Osteoblast (primary cell): ENCODE measurements at places on chromosomes 13 and 19. TPM values are rescaled to one million over a fixed set of nuclear protein-coding genes. Genes with fewer than 3 reads are reported as not detected.

PEG3 gene
- total RNA-seq = 1.2 and 1.8 TPM in 2 replicates

ZFP30 gene
- 19.2 and 24.2 TPM in 2 replicates for total RNA-seq

ZNF66 gene
- total RNA-seq = 3.3 and 4.1 TPM in 2 replicates

PAK4 gene
- total RNA-seq = 6.8 and 9.4 TPM in 2 replicates

DOCK9 gene
- total RNA-seq = 29.8 and 44.5 TPM in 2 replicates

FCER2 gene
- not detected in 2 replicates for total RNA-seq

ZNF534 gene
- not detected in 2 replicates for total RNA-seq

PRR36 gene
- under 0.01 TPM in 1 of 2 replicates, not detected in the other for total RNA-seq

CDKN2D gene
- total RNA-seq = 4.0 and 5.3 TPM in 2 replicates

TMEM145 gene
- not detected in 2 replicates for total RNA-seq

HIPK4 gene
- total RNA-seq = 0.29 and 0.36 TPM in 2 replicates

NDUFA11 gene
- 235 and 265 TPM in 2 replicates for total RNA-seq

ZNF264 gene
- 26.5 and 32.9 TPM in 2 replicates for total RNA-seq

- no peak for DNase-seq
These were observed 3.4 kb downstream of the SF3A2 start for GRCh38 chr19:2239771-2240770.

DNA sequence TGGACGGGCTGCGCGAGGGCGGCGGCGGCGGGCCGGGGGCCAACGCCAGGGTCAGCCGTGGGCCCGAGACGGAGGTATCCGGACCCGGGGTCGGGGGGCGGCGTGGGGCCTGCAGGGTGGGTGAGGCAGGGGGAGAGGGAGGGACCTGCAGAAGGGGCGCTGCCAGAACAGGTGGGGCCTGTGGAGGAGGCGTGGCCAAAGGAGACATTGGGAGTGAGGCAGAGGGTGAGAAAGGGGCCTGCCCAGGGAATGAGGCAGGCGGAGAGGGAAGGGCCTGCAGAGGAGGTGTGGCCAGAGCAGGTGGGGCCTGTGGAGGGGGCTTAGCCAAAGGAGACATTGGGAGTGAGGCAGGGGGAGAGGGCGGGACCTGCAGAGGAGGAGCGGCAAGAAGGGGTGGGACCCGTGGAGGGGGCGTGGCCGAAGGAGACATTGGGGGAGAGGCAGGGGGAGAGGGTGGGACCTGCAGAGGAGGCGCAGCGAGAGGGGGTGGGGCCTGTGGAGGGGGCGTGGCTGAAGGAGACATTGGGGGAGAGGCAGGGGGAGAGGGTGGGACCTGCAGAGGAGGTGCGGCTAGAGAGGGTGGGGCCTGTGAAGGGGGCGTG is 4.2 kb downstream of the PRR36 start:
- peak; percentile 84 for DNase-seq

DNA sequence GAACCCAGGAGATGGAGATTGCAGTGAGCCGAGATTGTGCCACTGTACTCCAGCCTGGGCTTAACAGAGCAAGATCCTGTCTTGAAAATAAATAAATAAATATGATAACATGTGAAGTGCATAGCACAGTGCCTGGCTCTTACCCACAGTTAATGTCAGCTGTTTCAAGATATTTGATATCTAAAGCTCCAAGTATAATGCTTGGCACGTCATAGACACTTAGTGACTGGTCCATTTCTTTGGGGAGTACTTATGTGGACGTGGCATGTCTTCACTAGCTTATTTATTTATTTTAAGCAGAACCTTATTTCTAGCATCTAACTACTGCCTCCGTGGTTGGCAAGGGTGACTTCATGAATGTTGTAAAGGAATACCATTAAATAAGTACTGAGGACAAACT is 18.8 kb downstream of the GARRE1 start:
- DNase-seq = peak; percentile 77

GRCh38 chr13:110445183-110445582 is 116.3 kb downstream of the RAB20 start:
- DNase-seq = no peak

- no peak for DNase-seq
These were observed 348.8 kb downstream of the GPC5 start for GRCh38 chr13:91747186-91747585.

DNA sequence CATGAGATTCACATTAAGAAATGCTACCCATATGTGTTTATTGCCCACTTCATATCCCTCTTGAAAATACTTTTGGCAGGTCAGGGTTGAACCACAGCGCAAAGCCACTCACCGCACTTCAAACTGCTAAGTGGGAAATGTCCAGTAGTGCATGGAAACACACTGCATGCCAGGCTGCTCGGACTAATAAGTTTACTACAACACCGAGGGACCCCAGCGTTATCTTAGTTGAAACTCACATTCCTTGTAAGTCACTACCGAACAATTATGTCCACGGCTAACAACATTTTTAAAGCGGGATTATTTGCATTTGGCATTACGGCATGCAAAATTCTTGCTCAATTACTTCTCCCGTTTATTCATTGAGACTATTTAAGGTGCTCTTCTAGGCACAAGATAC is 4.0 kb downstream of the BRD4 start:
- no peak for DNase-seq

DNA sequence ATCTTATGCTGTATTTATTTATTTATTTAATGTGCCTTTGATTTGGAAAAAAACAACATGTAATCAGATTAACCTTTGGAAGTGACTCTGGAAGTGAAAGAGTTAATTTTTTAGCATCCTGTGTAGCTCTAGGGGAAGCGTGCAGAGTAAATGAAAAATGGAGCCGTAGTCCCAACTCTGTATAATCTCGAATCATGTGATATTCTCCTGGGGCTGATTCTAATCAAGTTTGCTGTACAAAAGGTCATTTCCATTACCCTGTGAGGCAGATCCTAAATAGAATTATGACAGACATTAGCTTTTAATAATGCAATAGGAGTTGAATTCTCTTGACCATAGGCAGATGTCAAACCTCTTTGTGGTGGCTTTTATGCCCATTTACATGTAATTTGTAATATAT is 238.6 kb upstream of the CSNK1A1L start:
- no peak for DNase-seq

DNA sequence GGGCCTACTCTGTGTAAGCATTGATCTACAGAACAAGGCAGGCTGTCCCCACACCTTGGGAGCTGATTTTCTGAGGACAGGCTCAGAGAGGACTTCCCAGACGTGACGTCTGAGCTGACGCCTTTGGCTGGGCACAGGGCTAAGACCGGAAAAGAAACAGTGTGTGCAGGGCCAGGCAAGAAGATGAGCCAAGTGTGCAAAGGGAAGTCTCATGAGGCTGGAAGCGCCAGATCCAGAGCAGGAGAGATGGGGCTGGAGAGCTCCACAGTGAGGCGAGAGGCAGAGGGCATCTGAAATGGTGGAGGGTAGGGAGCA is 12.7 kb downstream of the IGLON5 start:
- DNase-seq = peak; percentile 83

- DNase-seq = no peak
These were observed 112.6 kb downstream of the KCTD12 start for GRCh38 chr13:76773448-76774094.

GRCh38 chr13:52954838-52955237 is 73.8 kb upstream of the OLFM4 start:
- no peak for DNase-seq

DNA sequence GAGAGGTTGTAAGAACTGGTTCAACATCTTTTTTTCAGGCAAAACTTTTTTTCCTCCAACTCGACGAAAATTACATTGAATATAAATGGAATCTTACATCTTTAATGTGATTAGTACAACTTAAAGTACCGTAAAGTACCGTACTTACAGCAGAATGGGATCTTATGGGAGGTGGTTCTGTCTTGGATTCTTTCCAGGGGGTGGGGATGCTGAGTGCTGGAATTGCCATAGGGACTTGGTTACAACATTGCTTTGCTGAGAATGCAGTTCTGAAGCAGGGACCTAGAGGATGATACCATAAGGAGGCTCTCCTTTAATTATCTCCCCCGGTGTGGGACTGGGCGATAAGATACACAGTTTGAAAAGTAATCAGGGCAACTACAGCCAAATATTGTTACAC is 186.4 kb downstream of the KLF5 start:
- DNase-seq = no peak

DNA sequence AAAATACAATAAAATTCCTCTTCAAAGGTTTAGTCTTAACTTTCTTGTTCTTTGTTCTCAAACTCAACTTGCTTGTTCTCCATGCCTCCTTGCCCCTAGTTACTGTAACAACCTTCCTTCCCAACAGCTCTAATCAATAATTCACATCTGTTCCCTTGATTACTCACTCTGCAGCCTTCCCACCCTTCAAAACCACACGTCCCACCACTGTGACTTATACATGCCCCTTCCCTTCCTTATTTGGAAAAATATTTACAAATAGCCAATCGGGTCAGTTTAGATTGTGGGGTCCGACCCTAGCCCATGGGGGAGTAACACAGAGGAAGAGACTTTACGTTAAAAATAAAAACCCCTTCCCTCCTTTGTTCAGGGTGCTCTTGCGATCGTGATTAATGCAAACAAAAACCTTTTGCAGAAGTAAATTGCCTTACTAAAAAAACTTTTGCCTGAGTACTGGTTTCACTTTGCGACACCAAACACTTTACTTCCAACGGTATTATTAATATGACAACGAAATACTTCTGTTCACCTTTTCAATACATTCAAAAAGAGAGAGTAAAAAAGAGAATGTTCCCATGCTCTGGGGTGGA is 512 bp upstream of the ZNF93 start:
- DNase-seq = peak; percentile 17

DNA sequence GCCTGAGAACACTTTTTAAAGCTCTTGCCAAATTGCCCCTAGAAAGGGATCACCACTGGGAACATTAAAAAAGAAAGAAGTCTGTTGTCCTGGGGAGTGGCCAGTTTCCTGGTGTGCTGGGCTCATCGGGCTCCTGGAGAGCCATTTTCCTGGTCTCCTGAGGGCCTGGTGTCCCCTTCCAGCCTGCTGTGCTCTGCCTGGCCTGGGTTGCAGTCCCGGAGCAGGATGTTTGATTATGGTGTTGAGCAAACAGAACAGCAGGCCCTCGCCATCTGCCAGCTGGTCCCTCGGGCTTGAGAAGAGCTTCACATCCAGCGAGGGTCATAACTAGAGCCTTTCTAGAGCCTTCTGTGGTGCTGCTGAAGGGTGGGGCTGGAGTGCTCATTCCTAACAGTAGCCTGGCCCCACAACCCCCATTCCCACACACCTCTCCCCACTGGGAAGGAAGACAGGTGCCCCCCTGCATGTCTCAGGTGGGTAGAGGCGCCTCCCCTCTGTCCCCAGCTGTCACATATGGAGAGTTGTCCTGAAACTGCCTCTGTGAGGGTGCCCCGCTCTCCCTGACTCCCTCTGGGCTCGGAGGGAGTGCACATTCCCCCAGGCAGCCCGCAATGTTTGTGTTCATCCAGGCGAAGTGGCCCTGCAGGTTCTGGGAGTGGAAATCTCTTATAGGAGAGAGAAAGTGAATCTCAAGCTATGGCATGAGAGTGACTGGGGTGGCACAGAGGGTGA is 151.1 kb downstream of the SIPA1L3 start:
- peak; percentile 80 for DNase-seq

GRCh38 chr13:59673286-59673685 is 490.4 kb downstream of the DIAPH3 start:
- DNase-seq = no peak

DNA sequence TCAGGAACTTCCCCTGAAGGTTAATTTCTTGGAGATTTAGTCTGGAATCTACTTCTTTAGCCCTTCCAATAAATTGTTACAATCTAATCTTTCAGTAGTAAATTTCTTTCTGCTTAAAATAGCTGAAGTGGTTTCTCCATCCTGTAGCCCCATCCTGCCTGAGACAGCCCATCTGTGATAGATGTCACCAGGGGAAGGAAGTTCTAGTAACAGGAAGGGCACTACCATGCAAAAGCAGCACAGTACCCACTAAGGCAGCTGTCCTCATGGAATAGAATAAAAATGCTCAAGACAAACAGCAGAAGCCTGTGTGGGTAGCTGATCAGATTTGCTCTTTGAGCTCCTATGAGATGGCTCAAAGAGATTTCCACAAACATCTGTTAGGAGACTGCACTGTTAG is 1036.5 kb downstream of the SLITRK5 start:
- no peak for DNase-seq

GRCh38 chr13:49214917-49215376 is 5.2 kb upstream of the MLNR start:
- DNase-seq = no peak
